ENCODE measurements at places on chromosomes 11 and 22. TPM values are rescaled to one million over a fixed set of nuclear protein-coding genes. Genes with fewer than 3 reads are reported as not detected.
A peak's percentile ranks its signal among the peaks of the same experiment; 100 is the strongest.

GRCh38 chr11:111539426-111540113 is 950 bp upstream of the LAYN start:
- H3K27me3 ChIP-seq: peaks cover 7% of the 10 kb centered on the region
- DNase-seq: no peak

GRCh38 chr11:97751405-97751804 is 1269.3 kb upstream of the CNTN5 start:
- H3K4me3 ChIP-seq: no peak overlapping the region
- DNase-seq: no peak
- H3K27me3 ChIP-seq: no peaks in the 10 kb centered on the region
- no peaks in the 10 kb centered on the region for H3K4me1 ChIP-seq
- H3K36me3 ChIP-seq: no peaks in the 10 kb centered on the region

- H3K4me1 ChIP-seq: no peaks in the 10 kb centered on the region
- no peak overlapping the region for H3K4me3 ChIP-seq
- H3K27ac ChIP-seq: no peak overlapping the region
Observed at GRCh38 chr11:44398266-44399030, 88.5 kb upstream of the ALX4 start.

DNA sequence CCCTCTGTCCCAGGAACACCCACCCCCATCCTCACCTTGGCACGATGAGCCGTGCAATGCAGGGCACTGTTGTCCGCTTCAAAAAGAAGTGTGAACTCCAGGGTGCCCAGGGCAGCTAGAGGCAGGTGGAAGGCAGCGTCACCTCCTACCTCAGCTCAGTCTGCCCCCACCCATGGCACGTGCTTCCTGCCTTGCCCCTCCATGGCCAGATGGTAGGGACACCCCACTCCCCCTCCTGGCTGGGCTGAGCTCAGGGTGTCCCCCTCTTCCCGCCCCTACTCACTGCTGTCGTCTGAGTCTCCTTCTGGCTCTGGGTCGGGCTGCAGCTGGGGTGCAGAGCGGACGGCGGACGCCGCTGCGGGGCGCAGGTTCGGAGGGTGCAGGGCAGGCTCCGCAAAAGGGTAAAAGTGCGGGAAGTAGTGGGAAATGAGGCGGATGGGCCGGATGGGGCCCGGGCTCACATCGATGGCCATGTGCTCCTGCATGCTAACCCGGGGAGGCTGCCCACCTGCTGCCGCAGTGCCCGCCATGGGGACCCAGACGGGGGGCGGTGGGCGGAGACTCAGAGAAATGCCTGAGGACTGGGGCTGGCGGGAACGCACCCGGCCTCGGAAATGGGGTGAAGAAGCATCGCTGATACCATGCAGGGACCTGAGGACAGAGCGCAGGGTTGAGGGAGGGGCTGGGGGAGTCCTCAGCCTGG is 9.1 kb downstream of the NDUFV1 start:
- H3K4me3 ChIP-seq: no peak overlapping the region
- peaks cover 45% of the 10 kb centered on the region for H3K4me1 ChIP-seq
- H3K27ac ChIP-seq: peak overlapping the region; percentile 81
- H3K27me3 ChIP-seq: no peaks in the 10 kb centered on the region
- DNase-seq: no peak

- H3K27ac ChIP-seq: no peak overlapping the region
- peaks cover 6% of the 10 kb centered on the region for H3K4me1 ChIP-seq
- no peaks in the 10 kb centered on the region for H3K27me3 ChIP-seq
Observed at GRCh38 chr11:26187639-26188038, 144.3 kb upstream of the ANO3 start.

DNA sequence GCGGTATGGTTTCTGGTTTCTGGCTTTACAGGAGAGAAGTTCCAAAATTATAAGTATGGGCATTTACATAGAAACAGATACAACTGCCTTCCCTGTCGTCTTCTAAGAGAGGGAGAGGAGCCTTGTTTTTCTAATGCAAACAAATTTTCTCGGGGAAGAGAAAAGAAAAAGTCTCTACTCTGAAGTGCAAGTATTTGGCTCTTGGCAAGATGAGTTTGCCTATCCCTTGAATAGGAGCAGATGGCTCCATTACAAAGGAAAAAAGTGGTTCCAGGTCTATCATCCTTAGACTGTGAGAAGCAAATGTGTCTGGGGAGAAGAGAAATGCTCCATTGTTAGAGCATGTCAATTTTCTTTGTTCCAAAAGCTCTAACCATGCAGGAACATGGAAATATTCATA is 455.6 kb downstream of the BUD13 start:
- H3K36me3 ChIP-seq: no peaks in the 10 kb centered on the region
- DNase-seq: no peak
- no peak overlapping the region for H3K27ac ChIP-seq
- no peak overlapping the region for H3K4me3 ChIP-seq
- H3K4me1 ChIP-seq: no peaks in the 10 kb centered on the region
- no peaks in the 10 kb centered on the region for H3K27me3 ChIP-seq

- H3K27ac ChIP-seq: no peak overlapping the region
- DNase-seq: no peak
- peaks cover 15% of the 10 kb centered on the region for H3K4me1 ChIP-seq
- no peak overlapping the region for H3K4me3 ChIP-seq
Observed at GRCh38 chr11:78250099-78250498, 61.4 kb downstream of the USP35 start.

DNA sequence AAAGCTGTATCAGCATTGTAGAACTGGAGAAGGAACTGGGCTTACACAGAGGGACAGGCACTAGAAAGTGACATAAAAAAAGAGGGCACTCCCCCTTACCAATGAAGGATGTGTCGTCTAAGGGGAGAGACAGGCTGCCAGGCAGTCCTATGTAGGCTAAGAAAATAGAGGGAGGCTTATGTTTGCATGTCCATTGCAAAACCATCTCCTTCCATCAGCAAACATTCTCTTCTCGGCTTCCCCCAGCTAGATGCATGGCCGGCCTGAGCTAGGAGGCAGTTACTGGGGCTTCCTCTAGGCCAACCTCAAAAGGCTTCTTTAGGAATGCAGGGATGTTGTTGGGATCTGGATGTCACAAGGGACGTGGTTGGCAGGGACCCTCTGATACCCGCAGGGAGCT is 139.1 kb downstream of the PKNOX2 start:
- DNase-seq: no peak
- no peaks in the 10 kb centered on the region for H3K36me3 ChIP-seq
- H3K27ac ChIP-seq: no peak overlapping the region
- H3K27me3 ChIP-seq: peaks cover 2% of the 10 kb centered on the region
- no peaks in the 10 kb centered on the region for H3K4me1 ChIP-seq

DNA sequence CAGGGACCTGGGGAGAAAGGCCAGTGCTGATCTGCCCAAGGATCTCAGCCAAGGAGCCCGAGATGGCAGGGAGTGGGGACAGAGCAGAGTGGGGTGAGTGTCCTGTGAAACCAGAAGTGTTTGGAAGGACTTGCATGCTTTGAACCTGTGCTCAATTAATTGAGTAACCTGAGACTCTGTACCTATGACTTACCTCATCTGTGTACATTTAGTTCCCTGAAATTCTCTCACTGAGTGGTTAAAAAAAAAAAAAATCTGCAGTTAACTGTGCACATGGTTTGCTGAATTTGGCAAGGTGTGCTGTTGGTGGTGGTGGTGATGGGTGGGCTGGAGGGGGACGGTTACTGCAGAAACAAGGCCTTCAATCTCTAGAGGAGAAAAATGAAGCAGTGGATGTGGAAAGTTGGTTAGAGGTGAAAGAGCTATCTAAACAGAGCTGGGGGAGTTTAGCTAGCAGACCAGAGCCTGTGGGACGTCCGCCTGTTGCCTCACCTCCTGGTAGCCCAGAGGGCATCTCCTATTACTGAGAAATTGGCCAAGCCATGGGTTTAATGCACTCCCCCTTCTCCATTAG is 8.3 kb upstream of the SORL1-AS1 start:
- no peaks in the 10 kb centered on the region for H3K36me3 ChIP-seq
- peak; percentile 76 for DNase-seq
- no peak overlapping the region for H3K4me3 ChIP-seq
- peaks cover 100% of the 10 kb centered on the region for H3K4me1 ChIP-seq
- H3K27ac ChIP-seq: peak overlapping the region; percentile 79

GRCh38 chr22:45358127-45358526 is 48.4 kb downstream of the FAM118A start:
- no peaks in the 10 kb centered on the region for H3K36me3 ChIP-seq
- H3K4me3 ChIP-seq: no peak overlapping the region
- H3K27ac ChIP-seq: no peak overlapping the region
- no peak for DNase-seq

DNA sequence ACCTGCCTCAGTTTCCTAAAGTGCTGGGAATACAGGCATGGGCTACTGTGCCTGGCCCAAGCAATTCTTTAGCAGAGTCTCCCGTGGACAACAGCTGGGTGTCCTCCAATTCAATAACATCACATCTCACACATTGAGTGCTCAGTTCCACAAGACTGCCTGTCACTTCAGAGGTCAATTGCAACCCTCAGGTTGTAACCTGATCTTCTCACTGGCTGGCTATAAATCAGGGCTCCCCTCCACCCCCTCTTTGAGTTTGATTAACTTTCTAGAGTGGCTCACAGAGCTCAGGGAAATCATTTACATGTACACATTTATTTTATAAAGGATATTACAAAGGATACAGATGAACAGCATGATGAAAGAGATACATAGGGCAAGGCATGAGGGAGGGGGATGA is 68.1 kb downstream of the MCHR1 start:
- H3K27ac ChIP-seq: no peak overlapping the region
- H3K4me3 ChIP-seq: no peak overlapping the region
- peaks cover 7% of the 10 kb centered on the region for H3K4me1 ChIP-seq

DNA sequence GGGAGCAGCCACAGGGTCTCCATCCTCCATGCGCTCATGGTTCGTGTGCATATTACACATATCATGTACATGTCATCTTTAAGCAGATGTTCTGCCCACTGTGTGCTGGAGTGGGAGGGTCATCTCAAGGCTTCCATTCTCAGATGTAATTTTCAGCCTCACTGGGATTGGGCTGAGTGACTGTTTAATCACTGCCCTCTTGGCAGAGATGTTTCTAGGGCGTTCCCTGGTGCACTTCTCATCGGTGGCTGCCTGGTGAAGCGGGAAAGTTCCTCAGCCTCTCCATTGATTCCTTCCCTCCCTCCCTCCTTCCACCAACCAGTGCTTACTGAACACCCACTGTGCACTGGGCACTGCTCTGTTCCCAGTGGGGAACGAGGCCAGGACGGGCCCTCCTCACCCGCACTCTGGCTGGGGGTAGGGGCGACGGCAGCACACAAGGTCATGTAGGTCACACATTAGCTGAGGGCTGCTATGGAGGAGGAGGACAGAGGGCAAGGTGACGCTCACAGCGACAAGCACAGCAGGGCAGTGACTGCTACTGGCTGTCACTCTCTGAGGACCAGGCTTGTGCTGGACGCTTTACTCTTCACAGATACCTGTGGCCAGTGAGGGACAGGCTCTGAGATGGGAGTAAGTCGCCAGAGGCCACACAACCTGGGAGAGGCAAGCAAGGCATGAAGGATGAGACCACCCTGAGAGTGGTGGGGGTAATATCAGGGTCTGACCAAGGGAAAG is 22.9 kb downstream of the GNAZ start:
- no peak for DNase-seq
- no peak overlapping the region for H3K27ac ChIP-seq
- H3K4me1 ChIP-seq: peaks cover 5% of the 10 kb centered on the region

- no peaks in the 10 kb centered on the region for H3K27me3 ChIP-seq
- H3K27ac ChIP-seq: no peak overlapping the region
- no peak overlapping the region for H3K4me3 ChIP-seq
- DNase-seq: no peak
- H3K36me3 ChIP-seq: no peaks in the 10 kb centered on the region
Observed at GRCh38 chr11:26930518-26931247, 63.2 kb upstream of the FIBIN start.

GRCh38 chr11:115845872-115846271 is 341.7 kb upstream of the CADM1 start:
- H3K27ac ChIP-seq: no peak overlapping the region
- no peak overlapping the region for H3K4me3 ChIP-seq
- no peaks in the 10 kb centered on the region for H3K36me3 ChIP-seq
- peaks cover 8% of the 10 kb centered on the region for H3K27me3 ChIP-seq
- H3K4me1 ChIP-seq: peaks cover 10% of the 10 kb centered on the region

- no peak overlapping the region for H3K4me3 ChIP-seq
- no peaks in the 10 kb centered on the region for H3K4me1 ChIP-seq
- no peak overlapping the region for H3K27ac ChIP-seq
- no peaks in the 10 kb centered on the region for H3K36me3 ChIP-seq
- H3K27me3 ChIP-seq: no peaks in the 10 kb centered on the region
Observed at GRCh38 chr11:104154296-104154695, 9.7 kb downstream of the PDGFD start.

- DNase-seq: no peak
- peaks cover 5% of the 10 kb centered on the region for H3K4me1 ChIP-seq
- H3K27ac ChIP-seq: no peak overlapping the region
- no peak overlapping the region for H3K4me3 ChIP-seq
- peaks cover 13% of the 10 kb centered on the region for H3K27me3 ChIP-seq
Observed at GRCh38 chr22:29475550-29475949, 4.5 kb upstream of the NEFH start.

DNA sequence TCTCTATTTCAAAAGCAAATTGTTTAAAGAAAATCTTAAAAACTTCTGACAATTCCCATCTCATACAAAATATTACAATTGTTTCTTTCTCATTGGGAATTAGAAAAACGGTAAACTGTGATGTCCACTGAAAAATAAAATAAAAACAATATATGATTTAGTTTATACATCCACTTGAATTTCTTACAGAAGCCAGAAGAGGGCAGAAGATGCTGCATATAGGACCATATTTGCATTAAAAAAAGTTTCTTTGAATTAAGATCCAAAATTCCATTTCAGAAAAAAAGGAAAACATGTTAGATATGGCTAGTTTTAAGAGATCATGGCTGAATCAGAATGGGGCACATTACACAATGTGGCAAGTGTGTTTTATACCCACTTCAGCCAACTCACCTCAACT is 39.3 kb upstream of the LRRC4C start:
- no peak for DNase-seq
- no peaks in the 10 kb centered on the region for H3K27me3 ChIP-seq
- H3K4me1 ChIP-seq: no peaks in the 10 kb centered on the region
- no peaks in the 10 kb centered on the region for H3K36me3 ChIP-seq
- no peak overlapping the region for H3K4me3 ChIP-seq

DNA sequence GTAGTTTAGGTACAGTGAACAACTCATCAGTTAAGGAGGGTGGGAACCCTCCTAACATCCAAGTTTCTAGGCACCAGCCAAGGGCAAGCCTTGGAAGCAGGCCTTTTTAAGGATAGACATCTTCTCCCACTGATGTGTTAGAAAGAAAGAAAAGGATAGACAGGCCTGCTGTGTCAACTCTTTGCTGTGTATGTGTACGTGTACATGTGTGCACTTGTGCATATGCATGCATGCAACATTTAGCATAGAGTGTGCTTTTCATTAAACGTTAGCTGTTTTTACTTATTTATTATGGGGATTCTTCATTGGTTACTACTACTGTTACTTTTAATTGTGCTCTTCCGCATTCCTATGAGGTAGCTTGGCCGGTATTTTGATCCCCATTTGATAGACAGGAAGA is 36.1 kb downstream of the RNF169 start:
- no peak for DNase-seq
- no peak overlapping the region for H3K27ac ChIP-seq
- H3K27me3 ChIP-seq: no peaks in the 10 kb centered on the region
- no peak overlapping the region for H3K4me3 ChIP-seq

LRP4 gene
- total RNA-seq: 6.8 TPM

OR5A2 gene
- total RNA-seq: not detected

SREBF2 gene
- 30.2 TPM for total RNA-seq

LRRC32 gene
- total RNA-seq: not detected

SCO2 gene
- total RNA-seq: 2.1 TPM

SCGB1D1 gene
- total RNA-seq: not detected

MLC1 gene
- not detected for total RNA-seq

APOL6 gene
- total RNA-seq: 7.5 TPM

E2F8 gene
- total RNA-seq: 8.9 TPM

All from HepG2 (cell line).